GM12878 (cell line): ENCODE measurements at places on chromosomes 5 and 9. TPM values are rescaled to one million over a fixed set of nuclear protein-coding genes. Genes with fewer than 3 reads are reported as not detected.

DNA sequence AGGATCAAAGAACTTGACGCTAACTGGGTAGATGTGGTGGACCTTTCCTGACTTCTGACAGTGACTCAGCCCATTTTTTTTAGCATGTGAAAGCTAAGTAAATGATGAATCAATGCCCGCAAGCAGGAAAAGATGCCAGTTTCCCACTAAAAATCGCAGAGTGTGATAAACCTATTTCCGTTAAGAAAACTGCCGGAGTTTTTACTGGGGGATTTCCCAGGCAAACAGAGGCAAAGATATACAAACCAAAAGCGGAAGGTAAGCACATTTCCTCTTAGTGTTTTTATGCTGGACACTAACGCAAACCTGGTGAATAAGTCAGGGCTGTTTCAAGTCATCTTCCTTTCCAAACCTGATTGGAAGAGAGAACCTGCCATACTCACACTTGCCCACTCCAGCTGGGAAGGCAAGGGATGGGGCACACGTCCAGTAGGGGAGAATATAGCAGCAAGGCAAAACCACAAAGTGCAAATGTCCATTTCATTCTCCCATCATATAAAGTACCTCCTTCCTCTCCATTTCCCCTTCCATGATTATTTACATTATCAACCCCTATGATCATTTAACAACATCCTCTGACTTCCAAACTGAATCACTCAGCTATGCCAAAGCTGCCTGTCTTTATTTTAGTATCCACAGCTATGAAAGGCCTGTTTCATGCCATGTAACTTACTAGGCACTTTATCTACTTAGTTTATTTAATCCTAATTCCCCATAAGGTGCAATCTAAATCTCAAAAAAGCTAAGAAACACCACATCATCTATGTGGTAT lies 349.7 kb upstream of the RFX3 start:
- H3K36me3 ChIP-seq, result no peaks in the 10 kb centered on the region
- H3K4me1 ChIP-seq, result no peaks in the 10 kb centered on the region
- H3K27me3 ChIP-seq, result no peaks in the 10 kb centered on the region
- H3K27ac ChIP-seq, result no peak overlapping the region
- H3K4me3 ChIP-seq, result no peak overlapping the region

- H3K4me3 ChIP-seq, result no peak overlapping the region
- H3K36me3 ChIP-seq, result no peaks in the 10 kb centered on the region
- DNase-seq, result no peak
- no peaks in the 10 kb centered on the region for H3K4me1 ChIP-seq
- peaks cover 17% of the 10 kb centered on the region for H3K27me3 ChIP-seq
These were observed 5.0 kb downstream of the DMRT3 start for GRCh38 chr9:981491-981898.

DNA sequence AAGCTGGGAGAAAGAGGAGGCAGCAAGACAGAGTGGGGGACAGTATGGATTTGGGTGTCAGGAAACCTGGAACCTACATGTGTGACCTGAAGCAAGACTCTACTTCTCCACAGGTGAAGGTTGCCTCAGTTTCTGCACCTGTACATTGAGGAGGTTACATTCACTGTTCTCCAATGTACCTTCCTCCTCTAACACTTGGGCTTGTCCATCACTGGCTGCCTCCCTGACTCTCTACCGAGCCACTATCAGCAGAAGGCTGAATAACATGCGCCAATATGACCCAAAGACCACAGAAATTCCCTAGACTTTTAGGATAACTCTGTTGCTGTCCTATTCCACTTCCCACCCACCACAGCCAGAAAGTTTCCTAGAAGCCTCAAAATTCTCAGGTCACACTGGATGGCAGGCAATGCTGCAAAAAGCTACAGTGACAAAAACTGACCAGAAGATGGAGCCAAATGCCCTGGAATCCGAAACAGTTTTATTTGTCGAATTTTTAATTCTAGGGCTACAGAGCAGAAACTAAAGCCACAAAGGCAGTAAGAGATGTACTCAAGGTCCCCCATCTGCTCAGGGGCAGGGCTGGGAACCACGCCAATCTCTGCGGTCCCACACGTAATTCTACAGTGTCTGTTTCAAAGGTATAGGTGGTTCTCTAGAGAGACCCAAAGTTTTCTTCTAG lies 64.4 kb downstream of the FAM114A2 start:
- H3K27me3 ChIP-seq, result peaks cover 2% of the 10 kb centered on the region
- DNase-seq, result no peak
- H3K36me3 ChIP-seq, result no peaks in the 10 kb centered on the region
- H3K4me1 ChIP-seq, result no peaks in the 10 kb centered on the region
- H3K4me3 ChIP-seq, result no peak overlapping the region

GRCh38 chr9:71885467-71885866 lies 25.5 kb downstream of the ABHD17B start:
- no peaks in the 10 kb centered on the region for H3K4me1 ChIP-seq
- H3K27ac ChIP-seq, result no peak overlapping the region
- H3K27me3 ChIP-seq, result no peaks in the 10 kb centered on the region
- H3K36me3 ChIP-seq, result no peaks in the 10 kb centered on the region; the same call in 1 of the 2 replicates
- no peak overlapping the region for H3K4me3 ChIP-seq
- no peak for DNase-seq

The ASPN gene
- total RNA-seq, result not detected in 2 replicates
